ENCODE measurements at places on chromosomes 2 and 18.

DNA sequence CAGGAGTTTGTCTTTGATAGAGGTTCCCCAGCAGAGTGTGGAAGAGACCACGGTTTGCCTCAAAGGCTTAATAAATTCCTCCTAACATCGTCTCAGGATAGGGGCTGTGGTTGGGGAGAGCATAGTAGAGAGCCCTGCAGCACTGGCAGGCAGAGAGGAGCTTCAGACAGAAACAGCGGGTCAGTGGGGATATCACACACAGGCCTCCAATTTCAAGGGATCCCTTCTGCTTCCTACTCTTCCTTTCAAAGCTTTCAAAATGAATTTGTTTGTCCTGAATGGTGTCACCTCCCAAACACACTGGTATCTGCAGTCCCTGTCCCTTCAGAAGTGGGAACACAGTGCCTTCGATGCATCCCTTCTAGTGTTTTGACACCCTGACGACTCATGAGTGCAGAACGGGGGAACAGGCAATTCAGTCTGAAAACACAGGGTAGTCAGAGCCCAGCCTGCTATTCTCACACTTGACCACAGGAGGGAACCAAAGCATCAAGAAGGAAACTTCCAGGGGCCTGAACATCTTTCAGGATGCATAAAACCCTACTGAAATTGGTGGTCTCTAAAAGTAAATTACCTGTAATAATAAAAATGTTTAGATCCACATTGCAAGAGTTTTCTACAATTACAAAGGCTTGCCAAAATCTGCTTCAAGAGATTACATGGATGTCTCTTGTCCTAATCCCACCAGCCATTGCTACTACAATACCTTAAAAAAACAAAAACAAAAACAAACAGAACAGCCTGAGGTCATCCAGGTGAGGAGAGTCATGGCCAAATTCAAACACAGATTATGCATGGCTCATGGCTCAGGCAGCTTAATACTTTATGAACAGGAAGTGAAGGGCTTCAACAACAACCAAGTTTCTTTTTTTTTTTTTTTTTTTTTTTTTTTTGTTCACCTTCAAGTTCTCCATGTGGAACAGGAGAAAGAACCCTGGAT, 49.8 kb downstream of the SLC14A2 start:
- peak; percentile 51 for DNase-seq

DNA sequence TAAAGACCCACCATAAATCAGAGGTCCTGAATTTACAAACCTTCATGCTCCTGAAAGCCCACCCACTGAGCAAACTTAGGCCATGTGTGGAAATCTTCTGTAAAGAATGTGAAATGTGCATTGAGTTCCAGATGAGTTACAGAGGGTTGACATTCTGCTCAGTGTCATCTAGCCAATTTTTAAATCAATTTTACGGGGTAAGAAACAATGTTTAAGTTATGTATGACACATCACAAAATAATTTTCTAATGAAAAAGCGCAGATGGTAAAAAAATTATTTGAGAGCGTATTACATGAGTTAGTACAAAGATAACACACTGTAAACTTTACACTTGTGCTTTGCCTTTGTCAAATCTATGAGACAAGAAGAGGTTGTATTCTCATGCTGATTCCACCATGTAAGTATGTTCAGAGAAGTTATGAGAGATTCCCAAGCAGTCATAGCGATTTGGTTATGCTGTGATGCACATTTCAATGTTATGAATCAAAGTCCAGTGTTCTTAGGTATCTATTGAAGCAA, 446.3 kb downstream of the ADCYAP1 start:
- DNase-seq, result no peak

GRCh38 chr18:32469190-32469651, 1.5 kb downstream of the GAREM1 start:
- DNase-seq, result no peak

GRCh38 chr2:190350371-190350770, 7.0 kb downstream of the INPP1 start:
- DNase-seq, result no peak

- no peak for DNase-seq
Measured at GRCh38 chr18:12310762-12311161, 2.7 kb downstream of the TUBB6 start.
